Activated naive CD4-positive, alpha-beta T cell treated with anti-CD3 and anti-CD28 coated beads, Interleukin-2, amount 50 U/mL, for 16 hours (primary cell): ENCODE measurements at places on chromosomes 7 and 10.
A peak's percentile ranks its signal among the peaks of the same experiment; 100 is the strongest.

DNA sequence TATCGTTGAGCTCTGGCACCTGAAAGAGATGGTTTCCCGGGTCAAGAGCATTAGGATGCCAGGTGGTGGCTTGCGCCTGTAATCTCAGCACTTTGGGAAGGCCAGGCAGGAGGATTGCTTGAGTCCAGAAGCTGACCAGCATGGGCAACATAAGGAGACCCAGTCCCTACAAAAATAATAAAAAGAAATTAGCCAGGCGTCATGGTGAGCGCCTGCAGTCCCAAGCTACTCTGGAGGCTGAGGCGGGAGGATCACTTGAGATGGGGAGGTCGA lies 6.1 kb upstream of the KCP start:
- no peak for DNase-seq

DNA sequence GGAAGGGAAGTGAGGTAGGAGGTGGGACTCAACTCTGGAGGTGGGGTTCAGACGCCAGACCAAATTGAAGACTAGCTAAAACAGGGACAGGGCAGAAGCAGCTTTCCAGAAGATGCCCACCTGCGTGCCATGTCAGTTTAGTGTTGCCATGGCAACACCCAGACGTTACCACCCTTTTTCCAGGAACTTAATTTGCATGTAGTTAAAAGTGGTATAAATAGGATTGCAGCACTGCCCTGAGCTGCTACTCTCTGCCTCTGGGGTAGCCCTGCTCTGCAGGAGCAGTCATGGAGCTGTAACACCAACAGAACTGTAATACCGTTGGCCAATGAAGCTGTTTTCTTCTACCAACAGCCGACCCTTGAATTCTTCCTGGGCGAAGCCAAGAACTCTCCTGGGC lies 93.8 kb downstream of the PRKCQ start:
- DNase-seq: no peak

DNA sequence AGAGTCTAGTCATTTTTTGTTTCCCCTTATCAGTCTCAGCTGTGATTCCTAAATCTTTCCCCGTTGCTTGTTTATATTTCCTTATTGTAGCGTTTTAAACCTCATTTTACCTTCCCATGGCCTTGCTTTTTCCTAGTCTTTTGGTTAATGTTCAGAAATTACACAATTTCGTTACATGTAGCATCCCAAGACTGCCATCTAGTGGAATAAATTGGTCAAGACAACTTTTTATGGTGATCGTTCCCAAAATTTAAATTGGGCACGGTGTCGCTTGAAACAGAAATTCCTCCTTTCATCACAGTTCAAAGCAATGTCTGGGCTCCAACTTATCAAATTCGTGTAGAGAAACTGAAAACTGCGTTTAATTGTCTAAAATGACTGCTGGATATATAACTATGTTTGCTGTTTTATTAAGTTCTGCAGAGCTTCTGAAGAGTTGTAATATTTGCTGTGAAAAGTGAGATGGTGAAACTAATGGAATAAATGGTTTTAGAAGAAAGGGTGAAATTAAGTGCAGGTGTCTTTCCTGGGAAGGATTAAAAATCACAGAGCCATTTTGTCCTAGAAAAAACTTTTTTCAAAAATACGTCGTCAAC lies 370.2 kb downstream of the PHF14 start:
- DNase-seq: no peak

- no peak for DNase-seq
Measured at GRCh38 chr10:51789903-51790302, 90.5 kb upstream of the CSTF2T start.

- DNase-seq: no peak
Measured at GRCh38 chr7:17434841-17435692, 136.6 kb downstream of the AHR start.

- DNase-seq: no peak
Measured at GRCh38 chr7:136877990-136878389, 9.5 kb downstream of the CHRM2 start.

- DNase-seq: peak; percentile 45
Measured at GRCh38 chr7:50264908-50265307, 39.6 kb upstream of the IKZF1 start.

DNA sequence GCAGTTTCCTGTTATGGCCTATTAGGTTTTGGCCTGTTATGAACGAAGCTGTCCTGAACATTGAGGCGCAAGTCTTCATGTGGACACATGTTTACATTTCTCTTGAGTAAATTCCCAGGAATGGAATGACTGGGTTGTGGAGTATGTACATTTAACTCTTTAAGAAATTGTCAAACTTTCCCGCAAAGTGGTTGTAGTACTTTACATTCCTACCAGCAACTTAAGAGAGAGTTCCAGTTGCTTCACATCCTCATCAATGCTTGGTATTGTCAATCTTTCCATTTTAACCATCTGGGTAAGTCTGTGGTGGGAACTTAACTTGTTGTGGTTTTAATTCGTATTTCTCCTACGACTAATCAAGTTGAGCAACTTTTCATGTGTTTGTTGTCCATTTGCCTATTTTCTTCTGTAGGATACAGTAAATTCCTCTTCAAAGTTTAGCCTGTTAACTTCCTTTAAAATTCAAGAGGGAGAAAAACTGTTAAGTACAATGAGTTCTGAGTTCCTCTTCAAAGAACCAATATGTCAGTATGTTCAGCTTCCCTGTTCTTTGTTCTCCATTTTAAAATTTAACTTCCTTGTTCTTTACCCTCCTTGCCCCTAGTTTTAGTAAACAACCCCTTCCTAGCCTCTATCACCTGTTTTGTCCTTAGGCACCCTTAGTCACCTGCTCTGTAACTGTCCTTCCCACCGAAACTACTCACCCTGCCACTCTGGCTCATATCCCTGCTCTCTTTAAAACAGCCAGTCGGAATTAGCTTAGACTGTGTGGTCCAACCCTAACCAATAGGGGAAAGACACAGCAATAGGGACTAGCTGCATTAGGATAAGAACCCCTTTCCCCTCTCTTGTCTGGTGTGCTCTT lies 74.0 kb downstream of the FAM241B start:
- DNase-seq: no peak

DNA sequence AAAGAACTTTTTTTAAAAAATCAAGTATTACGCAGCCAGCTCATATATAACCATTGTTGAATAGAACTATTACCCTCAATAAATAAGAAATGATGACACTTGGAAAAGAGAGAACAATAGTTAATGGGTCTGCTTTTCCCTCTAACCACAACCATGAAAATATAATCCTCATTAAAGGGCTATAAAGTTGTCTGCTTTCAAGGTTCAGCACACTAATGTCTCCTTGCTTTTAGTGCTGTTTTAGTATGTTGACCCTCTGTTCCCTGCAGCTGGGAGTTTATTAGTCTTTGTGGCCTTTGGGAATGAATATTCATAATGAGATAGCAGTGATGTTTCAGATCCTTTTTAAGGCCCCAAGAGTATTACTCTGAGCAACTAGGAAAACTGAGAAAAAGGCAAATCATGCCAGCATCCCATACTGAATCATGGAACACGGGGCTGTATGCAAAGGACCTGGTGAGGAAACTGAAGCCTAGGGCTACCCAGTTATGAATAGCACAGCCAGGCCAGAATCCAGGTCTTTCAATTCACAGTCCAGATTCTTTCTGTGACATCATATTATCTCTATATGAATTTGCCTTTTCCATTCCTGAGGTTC lies 332.0 kb upstream of the LRGUK start:
- no peak for DNase-seq

DNA sequence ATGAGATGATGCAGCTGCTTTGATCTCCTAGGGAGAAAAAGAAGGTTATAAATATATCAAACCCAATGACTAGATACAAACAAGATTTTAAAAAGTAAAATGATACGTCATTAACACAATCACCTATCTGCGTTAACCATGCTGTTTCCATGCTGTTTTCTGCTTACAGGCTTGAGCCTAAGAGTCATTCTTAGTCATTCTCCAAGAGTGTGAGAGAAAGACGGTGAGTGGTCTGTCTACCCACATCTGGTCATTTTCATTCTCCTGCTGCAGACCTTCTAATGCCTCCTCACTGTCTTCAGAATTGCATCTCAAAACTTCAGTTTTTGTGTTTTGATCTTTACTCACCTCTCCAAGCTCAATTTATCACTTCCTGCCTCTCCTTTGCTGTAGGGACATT lies 98.0 kb upstream of the ELMO1 start:
- no peak for DNase-seq

DNA sequence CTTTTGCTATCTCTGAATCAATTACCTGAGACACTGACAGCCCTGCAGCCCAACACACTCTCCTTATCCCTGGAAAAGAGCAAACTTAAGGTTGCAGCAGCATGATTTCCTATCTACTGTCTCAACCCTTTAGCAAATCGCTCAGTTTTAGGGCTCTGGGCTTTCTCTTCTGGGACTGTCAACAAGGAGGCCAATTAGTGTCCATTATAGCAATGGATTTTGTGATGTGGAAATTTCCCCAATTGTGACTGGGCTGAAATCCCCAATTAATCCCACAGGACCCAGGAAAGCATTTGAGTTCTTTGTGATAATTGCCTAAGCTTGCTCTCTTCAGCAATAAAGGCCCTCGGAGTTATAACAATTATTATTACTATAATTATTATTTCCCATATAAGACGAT lies 197.0 kb downstream of the ZNF438 start:
- DNase-seq: no peak

GRCh38 chr10:97596101-97597082 lies 6.9 kb downstream of the C10orf62 start:
- no peak for DNase-seq

- DNase-seq: no peak
Measured at GRCh38 chr10:13871776-13872175, 285.0 kb downstream of the PRPF18 start.

- DNase-seq: no peak
Measured at GRCh38 chr10:62043421-62044021, 142.0 kb downstream of the ARID5B start.

DNA sequence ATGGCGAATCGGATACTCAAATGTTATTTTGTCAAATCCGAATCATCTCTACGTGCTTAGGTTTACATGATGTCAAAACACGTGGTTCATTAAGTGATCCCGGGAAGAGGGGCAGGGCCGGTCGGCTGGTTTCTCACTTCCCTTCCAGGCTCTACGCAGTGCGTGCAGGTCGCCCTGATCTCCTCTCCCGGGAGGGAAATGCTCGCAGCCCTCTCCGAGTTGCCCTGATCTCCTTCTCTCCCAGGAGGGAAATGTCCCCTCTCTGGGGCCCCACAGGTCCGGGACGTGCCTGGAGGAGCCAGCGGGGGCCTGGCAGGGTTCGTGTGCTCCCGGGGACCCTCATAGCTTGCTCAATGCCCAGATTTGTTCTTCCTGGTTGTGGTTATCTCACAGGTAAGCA lies 202.7 kb downstream of the DNAJB6 start:
- DNase-seq: no peak

DNA sequence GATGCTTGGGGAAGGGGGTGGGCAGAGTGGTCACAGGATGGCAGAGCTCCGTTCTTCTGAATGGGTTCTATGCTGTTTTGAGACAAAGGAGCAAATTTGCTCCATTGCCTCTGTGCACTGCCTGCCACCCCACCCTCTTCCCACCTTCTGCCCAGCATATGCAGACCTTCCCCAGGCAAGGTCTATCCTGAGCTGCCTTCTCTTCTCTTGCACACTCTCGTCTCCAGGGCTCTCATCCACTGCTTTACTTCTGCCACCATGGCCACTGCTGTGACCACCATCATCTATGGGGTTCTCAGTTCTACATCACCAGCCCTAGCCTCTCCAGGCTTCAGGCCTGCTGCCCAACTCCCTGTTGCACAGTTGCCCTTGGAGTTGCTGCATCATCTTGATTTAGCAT lies 230.4 kb downstream of the TMEM178B start:
- DNase-seq: no peak

GRCh38 chr10:54550016-54550415 lies 251.0 kb downstream of the PCDH15 start:
- no peak for DNase-seq

DNA sequence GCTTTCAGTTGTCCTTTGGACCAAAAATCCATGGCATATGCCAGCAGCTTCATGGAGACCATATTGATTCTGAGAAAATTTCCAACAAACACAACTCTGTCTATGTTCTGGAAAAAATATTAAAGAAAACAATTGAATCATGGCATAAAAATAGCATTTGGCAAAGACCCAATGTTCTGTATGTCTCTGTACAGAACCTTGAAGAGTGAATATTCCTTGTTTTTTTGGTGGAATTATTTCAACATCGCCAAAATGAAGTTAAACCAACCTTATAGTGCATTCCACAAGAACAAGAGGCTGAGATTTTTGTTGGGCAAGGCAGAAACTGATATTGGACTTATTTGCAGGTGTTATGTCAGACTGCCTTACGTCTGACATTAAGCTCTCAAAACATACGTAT lies 53.3 kb upstream of the SLC16A12 start:
- no peak for DNase-seq

GRCh38 chr7:54255242-54255641 lies 286.9 kb upstream of the VSTM2A start:
- no peak for DNase-seq

GRCh38 chr7:13093160-13093559 lies 405.7 kb downstream of the ARL4A start:
- no peak for DNase-seq

GRCh38 chr10:70334526-70335245 lies 47.7 kb downstream of the LRRC20 start:
- no peak for DNase-seq

- DNase-seq: no peak
Measured at GRCh38 chr10:69459893-69460575, 8.8 kb downstream of the TSPAN15 start.

- no peak for DNase-seq
Measured at GRCh38 chr10:78559661-78560340, 509.0 kb upstream of the ZMIZ1 start.

DNA sequence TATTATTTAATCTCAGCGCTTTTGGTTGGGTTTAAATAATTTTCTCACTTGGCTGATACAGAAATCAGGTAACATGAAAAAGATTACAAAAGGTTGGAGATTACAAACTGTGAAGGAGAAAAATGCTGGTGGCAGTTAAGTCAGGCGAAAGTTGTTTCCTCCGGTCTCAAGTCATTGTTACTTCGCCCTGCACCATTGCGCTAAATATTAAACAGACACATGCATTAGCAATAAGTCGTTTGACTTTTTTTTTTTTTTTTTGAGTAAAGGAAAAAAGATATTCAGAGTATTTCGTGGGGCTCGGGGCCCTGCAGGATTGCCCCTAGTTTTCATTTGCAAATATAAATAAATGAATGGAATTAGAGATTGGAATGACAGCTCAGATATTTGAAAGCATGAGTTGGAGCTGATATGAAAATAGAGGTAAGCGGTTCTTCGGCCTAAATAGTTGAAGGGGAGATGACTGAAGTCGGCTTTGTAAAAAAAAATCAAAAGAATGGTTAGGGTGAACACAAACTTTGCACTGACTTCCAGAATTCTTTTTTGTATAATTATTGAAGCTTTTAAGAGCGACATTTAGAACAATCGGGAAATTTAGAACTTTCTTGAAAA lies 914 bp downstream of the SDHAF3 start:
- no peak for DNase-seq

DNA sequence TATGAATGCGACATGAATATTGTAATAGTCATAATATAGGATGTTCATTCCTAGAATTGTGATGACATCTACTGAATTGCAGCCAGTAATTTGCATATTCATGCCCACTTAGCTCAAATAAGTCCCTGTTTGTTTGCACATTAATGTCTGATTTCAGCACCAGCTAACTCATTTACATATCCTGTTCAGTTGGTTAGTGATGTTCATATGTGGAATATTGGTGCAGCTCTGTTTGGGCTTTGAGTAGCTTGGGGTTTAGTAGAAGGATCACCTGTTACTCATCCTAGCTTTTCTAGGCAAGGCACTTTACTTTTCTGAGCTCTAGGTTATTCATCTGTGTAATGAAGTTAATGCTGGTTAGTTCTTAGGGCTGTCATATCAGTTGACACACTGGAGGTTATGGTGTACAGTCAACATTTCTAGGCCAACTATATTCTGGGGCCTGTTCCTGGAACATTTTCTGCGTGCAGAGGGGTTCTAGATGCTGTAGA lies 238.4 kb downstream of the EXOC4 start:
- no peak for DNase-seq
